Psoas muscle (tissue), 8 donors: ENCODE measurements at places on chromosomes 4 and X. TPM values are rescaled to one million over a fixed set of nuclear protein-coding genes. Genes with fewer than 3 reads are reported as not detected.

The UGT2B10 gene
- not detected for polyA plus RNA-seq

GRCh38 chr4:105683038-105683437 lies 25.5 kb downstream of the INTS12 start:
- no peak for DNase-seq

DNA sequence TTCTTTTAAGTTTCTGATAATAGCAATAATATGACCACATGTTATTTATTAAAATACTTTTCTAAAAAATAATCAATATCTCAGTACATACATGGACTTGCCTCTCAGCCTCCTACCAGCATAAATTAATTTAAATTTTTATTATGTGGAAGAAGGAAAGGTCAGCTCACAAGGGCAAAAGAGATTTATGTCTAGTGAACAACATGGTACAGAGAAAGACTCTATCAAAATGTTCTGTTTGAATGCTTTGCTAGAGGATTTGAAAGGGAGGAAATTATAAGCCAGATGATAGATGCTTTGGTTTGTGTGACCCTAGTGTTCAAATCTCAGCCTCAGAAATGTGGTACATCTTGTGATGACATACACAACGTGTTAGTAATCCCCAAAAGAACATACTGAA lies 94.3 kb downstream of the DKK2 start:
- DNase-seq: no peak

DNA sequence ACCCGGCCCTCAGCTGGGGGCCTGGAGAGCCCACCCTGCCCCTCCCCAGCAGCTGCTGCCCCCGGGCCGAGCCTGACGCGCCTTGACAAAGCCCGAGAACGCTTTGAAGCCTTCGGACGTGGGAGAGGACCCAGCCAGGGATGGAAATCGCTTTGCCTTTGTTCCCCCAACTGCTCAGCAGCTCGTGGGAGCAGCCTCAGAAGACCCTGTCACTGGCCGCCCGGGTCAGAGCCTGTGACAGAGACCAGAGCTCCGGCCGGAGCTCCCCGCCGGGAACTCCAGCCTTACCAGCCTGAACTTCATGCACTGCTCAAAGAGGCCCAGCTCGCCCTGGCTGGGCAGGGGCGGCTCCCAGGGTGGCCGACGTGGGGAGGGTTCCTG lies 2.6 kb upstream of the SLC6A8 start:
- peak; percentile 7 for DNase-seq

DNA sequence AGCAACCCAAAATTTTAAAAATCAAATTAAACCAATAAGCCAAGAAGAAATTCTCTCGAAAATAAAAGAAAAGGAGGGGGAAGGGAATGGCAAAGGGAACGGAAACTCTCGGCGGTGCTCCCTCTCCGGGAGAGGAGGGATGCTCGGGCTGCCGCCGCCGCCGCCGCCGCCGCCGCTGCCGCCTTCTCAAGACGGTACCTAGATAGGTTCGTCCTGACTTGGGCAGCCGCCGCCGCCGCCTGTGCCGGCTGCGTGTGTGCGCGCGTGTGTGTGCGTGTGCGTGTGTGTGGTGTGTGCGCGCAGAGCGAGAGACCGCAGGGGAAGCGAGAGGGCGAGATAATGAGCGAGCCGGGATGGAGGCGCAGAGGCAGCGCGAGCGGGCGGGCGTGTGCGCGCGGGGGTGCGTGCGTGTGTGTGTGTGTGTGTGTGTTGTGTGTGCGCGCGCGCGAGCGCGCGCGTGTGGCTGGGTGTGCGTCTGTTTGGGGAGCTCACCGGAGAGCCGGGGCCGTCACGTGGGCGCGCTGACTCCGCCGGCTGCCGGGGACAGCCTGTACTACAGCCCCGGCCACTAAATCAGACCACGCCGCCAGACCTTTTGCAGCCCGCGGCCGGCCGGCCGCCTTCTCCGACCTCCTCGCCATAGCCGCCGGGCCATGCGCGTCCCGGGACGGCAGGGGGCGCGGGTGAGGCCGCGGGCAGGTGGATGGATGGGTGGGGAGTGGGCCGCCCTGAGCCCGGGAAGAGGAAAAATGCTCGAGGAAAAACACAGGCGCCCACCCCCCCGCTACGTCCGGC lies 111.6 kb downstream of the DHX15 start:
- peak; percentile 94 for DNase-seq

DNA sequence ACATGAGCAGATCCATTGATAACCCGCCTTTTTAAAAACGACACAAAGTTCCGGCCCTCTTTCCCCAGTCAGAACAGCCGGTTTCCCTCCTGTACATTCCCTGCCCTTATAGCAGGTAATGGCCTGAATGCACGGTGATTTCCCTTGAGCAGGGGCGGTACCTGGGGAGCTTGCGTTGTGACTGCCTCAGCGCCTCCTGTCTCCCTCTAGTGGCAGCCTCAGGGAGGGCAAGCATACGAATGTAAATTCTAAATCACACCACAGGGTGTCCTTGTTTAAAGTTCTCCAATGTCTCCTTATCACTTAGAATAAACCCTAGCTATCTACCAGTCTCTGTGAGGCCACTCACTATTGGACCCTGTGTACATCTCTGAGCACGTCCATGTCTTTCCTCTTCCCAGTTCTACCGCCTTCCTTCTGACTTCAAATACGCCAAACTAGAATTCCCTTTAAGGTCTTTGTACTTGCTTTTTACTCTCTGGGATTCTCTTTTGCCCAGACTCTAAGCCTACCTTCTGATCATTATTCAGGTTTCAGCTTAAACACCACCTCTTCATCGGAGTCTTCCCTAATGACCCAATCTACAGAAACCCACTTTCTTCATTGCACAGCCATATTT lies 18.4 kb upstream of the LDB2 start:
- DNase-seq: no peak

- no peak for DNase-seq
These were observed 68.3 kb upstream of the HGFAC start for GRCh38 chr4:3373468-3373867.

- DNase-seq: no peak
These were observed 39.6 kb downstream of the RFC1 start for GRCh38 chr4:39326468-39326977.

The ENPEP gene
- 1.1 TPM for polyA plus RNA-seq

The HEPH gene
- polyA plus RNA-seq: 0.25 TPM

DNA sequence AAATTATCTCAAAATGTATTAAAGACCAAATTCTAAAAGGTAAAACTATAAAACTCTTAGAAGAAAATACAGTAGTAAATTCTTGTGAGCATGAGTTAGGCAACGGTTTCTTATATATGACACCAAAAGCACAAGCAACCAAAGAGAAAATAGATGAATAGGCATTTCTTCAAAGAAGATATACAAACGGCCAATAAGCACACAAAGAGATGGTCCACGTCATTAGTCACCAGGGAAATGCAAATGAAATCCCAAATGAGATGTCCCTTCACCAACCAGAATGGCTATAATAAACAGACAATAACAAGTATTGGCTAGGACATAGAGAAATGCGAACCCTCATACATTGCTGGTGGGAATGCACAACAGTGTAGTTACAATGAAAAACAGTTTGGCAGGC lies 44.6 kb downstream of the RAB33A start:
- DNase-seq: no peak
